ENCODE measurements at places on chromosomes 4 and X. TPM values are rescaled to one million over a fixed set of nuclear protein-coding genes. Genes with fewer than 3 reads are reported as not detected.

DNA sequence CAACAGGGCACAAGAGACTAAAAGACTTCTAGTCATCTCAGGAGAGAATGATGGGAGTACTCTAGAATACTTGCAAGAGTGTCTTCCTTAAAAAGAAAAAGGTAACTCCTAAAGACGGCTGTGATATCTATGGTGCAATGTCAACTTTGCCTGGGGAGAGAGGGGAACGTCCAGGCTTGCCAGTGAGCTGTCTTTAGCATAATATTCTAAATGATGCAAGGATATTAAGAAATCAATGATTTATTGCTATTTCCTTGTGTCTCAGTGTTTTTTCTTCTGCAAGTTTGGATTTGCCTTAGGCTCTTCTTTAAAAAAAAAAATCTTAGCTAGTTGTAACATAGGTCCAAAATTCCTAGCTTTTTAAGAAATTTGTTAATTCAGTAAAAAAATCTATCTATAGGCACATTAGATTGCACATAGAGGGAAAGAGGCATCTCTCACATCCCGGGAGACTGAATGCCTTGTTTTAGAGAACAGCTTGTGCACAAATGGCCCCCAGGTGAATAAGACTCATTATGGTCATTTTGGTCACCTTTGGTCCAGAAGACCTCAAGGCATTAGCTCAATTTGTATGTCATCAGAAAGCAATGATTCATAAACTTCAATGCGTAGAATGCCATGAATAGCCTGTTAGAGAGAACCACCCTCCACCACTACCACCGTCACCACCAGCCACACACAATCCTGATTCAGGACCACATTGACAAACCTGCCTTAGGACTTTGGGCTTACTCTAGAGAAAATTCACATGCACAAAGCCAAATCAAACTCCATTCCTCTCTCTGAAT, 104.1 kb downstream of the PALLD start:
- DNase-seq: no peak

GRCh38 chr4:73609706-73610105, 10.5 kb downstream of the RASSF6 start:
- no peak for DNase-seq

The PNMA6A gene
- 4.0 TPM for total RNA-seq

The SULT1B1 gene
- total RNA-seq: 31.0 TPM

GRCh38 chr4:159110961-159111360, 8.1 kb downstream of the RAPGEF2 start:
- no peak for DNase-seq
